Fibroblast of skin of back (primary cell): ENCODE measurements at places on chromosomes 1 and 21.
A peak's percentile ranks its signal among the peaks of the same experiment; 100 is the strongest.

DNA sequence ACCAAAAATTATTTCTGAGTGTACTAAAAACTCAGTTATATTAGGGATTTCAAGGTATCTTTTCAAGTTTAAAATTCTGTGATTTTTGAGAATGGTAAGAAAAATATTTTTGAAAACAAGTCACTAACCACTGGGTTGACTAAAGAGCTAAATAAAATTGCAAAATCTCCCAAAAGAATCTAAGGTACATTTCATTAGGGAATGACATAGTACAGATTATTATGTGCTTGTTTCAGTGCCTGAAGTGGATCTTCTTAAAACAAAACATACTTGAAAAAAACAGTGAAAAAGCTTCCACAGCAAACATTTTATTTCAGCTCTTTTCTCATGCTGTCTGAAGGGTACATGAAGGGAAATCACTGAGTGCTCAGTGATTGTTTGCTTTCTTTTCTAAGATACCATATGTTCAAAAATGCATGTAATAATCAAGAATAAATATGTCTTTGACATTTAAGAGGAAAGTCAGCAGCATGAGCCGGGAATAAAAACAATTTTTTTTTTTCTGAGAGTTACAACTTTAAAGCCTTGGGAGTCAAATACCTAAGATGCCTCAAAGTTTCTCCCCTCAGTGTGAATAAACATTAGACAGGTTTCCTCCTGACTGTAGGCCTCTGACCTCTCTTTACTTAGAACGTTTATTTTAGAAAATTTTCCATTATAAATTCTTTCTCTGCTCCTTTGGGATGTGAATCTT is 200.7 kb downstream of the KCNT2 start:
- peak; percentile 86 for DNase-seq

GRCh38 chr1:236861560-236862218 is 66.6 kb downstream of the MTR start:
- no peak for DNase-seq

GRCh38 chr1:145740269-145740668 is 21.0 kb downstream of the CD160 start:
- peak; percentile 71 for DNase-seq

- DNase-seq: no peak
Measured at GRCh38 chr1:46409063-46409372, 14.9 kb downstream of the FAAH start.

GRCh38 chr21:45640001-45640887 is 3.3 kb upstream of the PCBP3 start:
- no peak for DNase-seq

- DNase-seq: no peak
Measured at GRCh38 chr1:81700728-81701470, 99.8 kb upstream of the ADGRL2 start.

DNA sequence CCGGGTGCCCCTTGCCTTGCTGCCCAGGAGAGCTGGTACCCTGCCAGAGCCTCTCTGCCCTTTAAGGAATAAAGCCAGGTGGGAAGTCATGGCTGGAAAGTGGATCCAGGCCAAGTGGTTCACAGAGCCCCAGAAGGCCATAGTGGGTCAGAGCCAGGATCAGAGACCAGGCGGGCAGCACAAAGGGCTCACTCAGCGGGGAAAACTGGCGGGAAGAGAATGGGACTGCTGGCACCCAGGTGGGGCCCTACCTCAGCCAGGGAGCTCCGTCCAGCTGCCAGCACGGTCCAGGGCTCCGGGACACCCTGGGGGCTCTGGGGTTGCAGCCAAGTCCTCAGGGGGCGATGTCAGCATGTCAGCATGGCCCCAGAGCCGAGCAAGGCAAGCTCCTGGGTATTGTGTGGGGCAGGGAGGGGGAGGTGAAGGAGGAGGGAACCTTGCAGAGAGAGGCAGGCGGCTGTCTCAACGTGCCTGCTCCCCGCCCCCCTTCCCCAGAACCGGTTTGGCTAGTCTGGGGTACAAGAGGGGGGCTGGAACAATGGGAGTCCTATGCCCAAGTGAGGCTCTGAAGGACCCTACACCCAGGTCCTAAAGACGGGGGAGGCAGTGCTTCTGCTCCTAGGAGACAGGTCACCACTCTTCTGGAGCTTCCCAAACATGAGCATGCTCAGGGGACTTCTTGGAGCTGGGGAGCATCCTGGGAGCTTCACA is at the start of gene ARHGEF19:
ARHGEF19 (minus strand) TSS at position 402 of the 711 bp plus-strand sequence. CDS start 3,598 bp downstream, outside the sequence.
- no peak for DNase-seq

DNA sequence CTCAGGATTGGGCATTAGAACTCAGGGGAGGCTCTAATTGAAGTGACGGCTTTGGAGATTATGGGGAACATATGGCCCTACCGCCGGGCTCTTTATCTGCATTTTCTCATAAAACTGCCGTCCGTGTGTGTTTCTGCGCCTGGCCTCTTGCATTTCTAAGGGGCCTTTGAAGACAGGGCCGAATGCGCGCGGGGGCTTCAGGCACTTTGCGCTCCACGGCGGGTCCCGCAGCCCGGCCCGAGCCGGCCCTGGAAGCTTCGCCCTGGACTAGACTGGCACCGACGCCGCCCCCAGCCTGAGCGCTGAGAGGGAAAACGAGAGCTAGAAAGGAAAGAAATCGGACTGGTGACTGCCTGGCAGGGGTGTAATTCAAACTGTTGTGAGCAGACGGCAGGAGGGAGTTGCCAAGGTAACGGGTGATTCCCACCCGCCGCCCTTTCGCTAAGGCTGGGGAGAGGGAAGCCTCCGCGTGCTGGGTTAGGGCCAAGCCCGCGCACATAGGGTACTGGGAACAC is 120.7 kb downstream of the LMX1A start:
- no peak for DNase-seq

- DNase-seq: no peak
Measured at GRCh38 chr1:165840423-165840822, 13.0 kb downstream of the UCK2 start.

- DNase-seq: no peak
Measured at GRCh38 chr1:75612976-75613375, 2.1 kb upstream of the SLC44A5 start.

GRCh38 chr1:243974451-243975292 is 76.4 kb upstream of the ZBTB18 start:
- DNase-seq: peak; percentile 43

DNA sequence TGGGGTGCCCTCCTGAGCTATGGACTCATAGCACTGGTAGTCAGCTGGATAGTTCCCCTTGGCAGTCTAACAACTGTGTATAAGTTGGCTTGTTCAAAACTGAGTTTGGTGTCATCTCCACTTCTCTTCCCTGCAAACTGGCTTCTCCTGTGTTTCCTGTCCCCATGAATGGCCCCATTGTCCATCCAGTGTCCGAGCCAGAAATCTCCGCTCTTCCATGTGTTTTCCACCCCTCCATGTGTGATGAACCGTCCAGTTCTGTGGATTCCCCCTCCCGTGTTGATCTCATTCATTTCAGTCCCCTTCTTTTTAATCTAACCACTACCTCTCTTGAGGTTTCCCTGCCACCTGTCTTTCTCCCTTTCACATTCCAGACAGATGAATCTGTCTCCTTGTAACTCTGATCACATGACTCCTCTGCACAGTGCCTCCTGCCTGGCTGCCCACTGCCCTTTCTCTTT is 195.7 kb downstream of the ROR1 start:
- no peak for DNase-seq

GRCh38 chr1:153678519-153679336 is at the start of gene NPR1:
NPR1 (plus strand) TSS chr1:153678688; CDS start chr1:153679109, 421 bp downstream.
- no peak for DNase-seq

- no peak for DNase-seq
Measured at GRCh38 chr1:205533748-205534443, 29.4 kb downstream of the CDK18 start.

GRCh38 chr21:34885125-34885524 is 164.0 kb downstream of the RUNX1 start:
- no peak for DNase-seq

- no peak for DNase-seq
Measured at GRCh38 chr1:109639841-109640184, 16.1 kb upstream of the GSTM4 start.

- peak; percentile 47 for DNase-seq
Measured at GRCh38 chr1:147496571-147497210, 44.6 kb upstream of the BCL9 start.

GRCh38 chr1:109096120-109096519 is 5.6 kb downstream of the TMEM167B start:
- no peak for DNase-seq

DNA sequence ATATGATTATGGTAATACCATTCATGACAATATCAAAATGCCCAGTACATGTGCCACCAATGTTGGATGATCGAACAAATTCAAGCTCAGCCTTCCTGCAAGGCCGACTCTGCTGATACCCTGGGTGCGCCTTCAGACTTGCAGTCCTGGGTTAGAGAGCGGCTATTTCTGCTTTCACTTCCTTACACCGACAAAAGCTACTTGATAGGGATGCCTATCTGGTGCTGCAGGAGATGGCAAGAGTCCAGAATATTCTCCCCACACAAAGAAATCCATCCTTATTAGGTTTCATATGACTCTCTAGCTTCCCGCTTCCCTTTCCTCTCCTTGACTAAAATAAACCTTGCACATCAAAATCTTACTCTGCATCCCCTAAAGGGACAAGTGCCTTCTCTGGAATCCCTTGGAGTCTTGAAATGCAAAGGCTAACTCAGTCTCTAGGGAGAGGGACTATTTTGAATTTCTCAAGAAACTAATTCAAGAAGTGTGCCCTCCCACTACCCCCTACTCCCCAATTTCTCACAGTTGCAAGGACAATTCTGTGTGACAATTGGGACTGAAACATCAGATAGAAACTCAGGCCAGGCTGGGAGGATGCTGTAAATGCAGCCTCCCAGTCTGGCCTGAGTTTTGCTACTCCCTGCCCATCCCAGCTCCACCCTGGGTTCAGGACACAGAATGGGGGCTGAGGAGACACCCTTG is 103.1 kb upstream of the USP24 start:
- DNase-seq: peak; percentile 27

GRCh38 chr1:14148526-14148925 is 448.5 kb downstream of the PRDM2 start:
- DNase-seq: no peak

DNA sequence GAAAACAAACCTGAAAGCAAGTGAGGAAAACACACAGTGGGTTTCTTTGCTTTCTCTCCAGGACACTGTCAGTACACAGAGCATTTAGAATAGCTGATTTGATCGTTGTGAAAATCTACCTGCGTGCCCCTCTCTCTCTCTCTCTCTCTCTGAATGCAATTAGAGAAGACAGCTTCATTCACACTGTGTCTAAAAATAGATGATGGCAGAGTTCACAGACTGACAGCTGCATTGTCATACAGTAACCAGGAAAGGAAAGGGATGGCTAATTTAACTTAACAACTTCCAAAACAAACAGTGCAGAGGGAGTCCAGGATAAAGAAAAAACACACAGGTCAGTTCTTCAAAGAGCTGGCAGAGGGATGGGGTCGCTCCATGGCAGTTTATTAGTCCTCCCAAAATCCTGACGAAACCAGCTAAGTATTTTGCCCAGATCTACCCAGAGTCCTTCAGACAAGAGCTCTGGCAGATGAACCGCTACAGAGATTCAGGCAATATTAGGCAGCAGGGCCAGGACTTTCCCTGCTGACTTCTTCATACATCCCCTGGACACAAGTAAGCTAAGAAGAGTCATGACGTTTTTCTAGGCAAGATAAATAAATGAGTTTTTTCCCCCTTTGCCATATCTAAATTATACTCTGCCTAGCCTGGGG is 58.9 kb downstream of the WLS start:
- no peak for DNase-seq

GRCh38 chr1:225919906-225920305 is 4.1 kb downstream of the PYCR2 start:
- DNase-seq: peak; percentile 75

DNA sequence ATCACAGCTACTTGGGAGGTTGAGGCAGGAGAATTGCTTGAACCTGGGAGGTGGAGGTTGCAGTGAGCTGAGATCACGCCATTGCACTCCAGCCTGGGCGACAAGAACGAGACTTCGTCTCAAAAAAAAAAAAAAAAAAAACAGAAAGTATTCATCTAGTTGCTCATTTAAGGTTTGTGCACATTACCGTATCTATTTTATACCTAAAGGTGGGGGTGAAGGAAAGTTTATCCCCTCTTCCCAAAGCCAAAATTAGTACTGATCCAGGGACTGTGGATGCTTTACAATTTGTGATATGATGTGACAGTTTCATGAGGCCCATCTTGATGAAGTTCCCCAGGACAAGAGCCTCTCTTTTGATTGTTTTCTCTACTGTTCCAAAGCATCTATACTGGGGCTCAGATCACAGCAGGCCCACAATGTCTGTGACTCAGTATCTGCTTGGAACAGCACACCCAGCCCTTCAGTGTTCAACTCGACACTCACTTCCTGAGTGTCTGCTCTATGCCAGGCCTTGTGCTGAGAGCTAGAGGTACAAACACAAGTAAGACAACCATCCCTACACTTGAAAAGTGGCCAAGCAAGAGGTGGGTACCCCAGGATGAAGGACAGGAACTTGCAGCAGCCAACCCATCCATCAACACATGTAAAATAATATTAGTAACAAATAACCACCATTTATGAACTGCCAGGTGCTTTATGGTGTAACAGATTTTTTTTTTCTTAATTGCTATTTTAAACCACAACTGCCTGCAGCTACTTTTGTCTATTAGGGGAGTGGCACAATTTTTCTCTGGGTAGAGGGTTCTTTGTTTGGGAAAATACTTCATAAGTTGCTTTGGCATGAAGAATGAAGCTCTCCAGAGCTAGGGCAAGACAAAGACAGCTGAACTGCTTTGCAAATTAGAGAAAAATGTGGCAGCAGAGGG is 29.0 kb upstream of the KHDRBS1 start:
- peak; percentile 65 for DNase-seq

- DNase-seq: no peak
Measured at GRCh38 chr1:80155371-80155770, 1148.8 kb upstream of the ADGRL4 start.

DNA sequence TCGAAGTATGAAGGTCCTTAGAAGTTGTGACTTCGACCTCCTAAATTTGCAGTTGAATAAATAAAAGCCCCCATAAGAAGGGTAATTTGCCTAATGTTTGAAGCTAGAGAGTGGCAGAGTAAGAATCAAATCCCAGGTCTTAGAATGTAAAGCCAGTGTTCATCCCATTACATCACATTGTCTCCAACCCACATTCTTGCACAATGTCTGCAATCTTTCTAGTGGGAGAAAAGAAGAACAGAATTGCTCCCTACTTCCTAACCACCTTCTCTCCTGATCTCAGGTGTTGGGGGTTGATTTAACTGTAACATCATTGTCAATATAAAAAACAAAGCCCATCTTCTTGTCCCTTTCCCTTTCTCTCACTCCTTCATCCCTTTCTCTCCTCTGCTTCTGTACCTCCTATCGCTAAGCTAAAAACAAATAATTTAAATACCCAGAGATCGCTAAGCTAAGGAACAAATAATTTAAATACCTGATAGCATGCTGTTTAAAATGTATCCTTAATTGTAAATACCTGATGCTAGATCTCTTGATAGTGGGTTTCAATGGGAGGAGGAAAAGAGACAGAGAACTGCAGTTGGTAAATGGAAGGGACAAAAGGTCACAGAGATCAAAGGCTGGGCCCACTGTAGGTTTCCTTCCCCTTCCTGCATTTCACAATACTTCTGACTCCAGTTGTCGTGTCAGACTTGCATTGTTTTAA is 32.1 kb upstream of the CCDC190 start:
- no peak for DNase-seq

GRCh38 chr1:193019442-193020026 is 39.6 kb downstream of the UCHL5 start:
- DNase-seq: peak; percentile 48

- no peak for DNase-seq
Measured at GRCh38 chr1:76679534-76680152, 187.6 kb upstream of the ST6GALNAC5 start.
